ENCODE measurements at places on chromosomes 1 and 21.

- H3K36me3 ChIP-seq: no peaks in the 10 kb centered on the region
- H3K4me1 ChIP-seq: peaks cover 9% of the 10 kb centered on the region
These were observed 19.5 kb downstream of the DYRK3 start for GRCh38 chr1:206654828-206655227.

GRCh38 chr1:101257500-101258325, 20.9 kb downstream of the S1PR1 start:
- DNase-seq: peak; percentile 64
- peaks cover 60% of the 10 kb centered on the region for H3K4me1 ChIP-seq
- H3K4me3 ChIP-seq: no peak overlapping the region
- H3K27ac ChIP-seq: peak overlapping the region; percentile 46

- no peak overlapping the region for H3K27ac ChIP-seq
- H3K36me3 ChIP-seq: no peaks in the 10 kb centered on the region
- no peak overlapping the region for H3K4me3 ChIP-seq
- peaks cover 12% of the 10 kb centered on the region for H3K4me1 ChIP-seq
- no peaks in the 10 kb centered on the region for H3K27me3 ChIP-seq
These were observed 97.8 kb upstream of the HNRNPU start for GRCh38 chr1:244962130-244962529.

- DNase-seq: peak; percentile 61
- no peaks in the 10 kb centered on the region for H3K36me3 ChIP-seq
- H3K4me3 ChIP-seq: no peak overlapping the region
- peaks cover 50% of the 10 kb centered on the region for H3K27me3 ChIP-seq
These were observed 132.9 kb upstream of the WNT4 start for GRCh38 chr1:22275626-22276395.

- H3K27me3 ChIP-seq: no peaks in the 10 kb centered on the region
- H3K4me3 ChIP-seq: no peak overlapping the region
- H3K36me3 ChIP-seq: peaks cover 56% of the 10 kb centered on the region
- no peak overlapping the region for H3K27ac ChIP-seq
- DNase-seq: no peak
These were observed 10.5 kb downstream of the DRAM2 start for GRCh38 chr1:111129376-111129775.

DNA sequence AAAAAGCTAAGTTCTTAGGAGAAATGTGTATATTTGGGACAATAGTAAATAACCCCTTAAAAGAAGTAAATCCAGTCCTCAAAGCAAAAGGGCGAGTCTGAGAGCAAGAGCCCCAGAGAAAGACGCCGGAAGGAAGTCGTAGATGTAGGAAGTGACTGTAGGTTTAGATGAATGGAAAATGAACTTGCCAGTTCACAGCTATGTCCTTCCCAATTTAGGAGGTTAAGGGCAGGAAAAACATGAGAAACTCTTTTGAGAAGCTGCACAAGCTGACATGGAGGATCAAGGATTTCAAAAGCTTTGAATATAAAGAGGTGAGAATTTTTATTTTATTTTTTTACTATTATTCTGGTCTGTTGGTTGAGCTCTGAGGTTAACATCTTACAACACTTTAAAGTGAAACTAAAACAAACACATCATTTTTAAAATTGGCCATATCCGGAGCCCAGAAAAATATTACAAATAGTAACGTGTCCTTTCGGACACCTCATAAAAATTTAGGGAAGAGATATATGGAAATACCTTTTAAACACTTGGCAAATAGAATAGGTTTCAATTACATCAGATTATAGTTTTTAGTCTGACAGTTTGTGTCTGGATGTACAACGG, 1178.6 kb downstream of the MRPL39 start:
- peak overlapping the region; percentile 82 for H3K27ac ChIP-seq
- peak overlapping the region; percentile 82 for H3K4me3 ChIP-seq
- DNase-seq: peak; percentile 30

GRCh38 chr1:208652296-208653160, 408.3 kb upstream of the PLXNA2 start:
- H3K4me1 ChIP-seq: no peaks in the 10 kb centered on the region
- H3K4me3 ChIP-seq: no peak overlapping the region
- H3K27me3 ChIP-seq: peaks cover 6% of the 10 kb centered on the region
- no peak overlapping the region for H3K27ac ChIP-seq
- H3K36me3 ChIP-seq: no peaks in the 10 kb centered on the region
- DNase-seq: peak; percentile 36

DNA sequence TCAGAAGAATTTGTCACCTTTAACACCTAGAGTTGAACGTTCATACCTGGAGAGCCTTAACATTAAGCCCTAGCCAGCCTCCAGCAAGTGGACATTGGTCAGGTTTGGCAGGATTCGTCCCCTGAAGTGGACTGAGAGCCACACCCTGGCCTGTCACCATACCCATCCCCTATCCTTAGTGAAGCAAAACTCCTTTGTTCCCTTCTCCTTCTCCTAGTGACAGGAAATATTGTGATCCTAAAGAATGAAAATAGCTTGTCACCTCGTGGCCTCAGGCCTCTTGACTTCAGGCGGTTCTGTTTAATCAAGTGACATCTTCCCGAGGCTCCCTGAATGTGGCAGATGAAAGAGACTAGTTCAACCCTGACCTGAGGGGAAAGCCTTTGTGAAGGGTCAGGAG, 52.3 kb downstream of the UBE4B start:
- DNase-seq: no peak
- no peak overlapping the region for H3K4me3 ChIP-seq
- H3K27ac ChIP-seq: no peak overlapping the region
- no peaks in the 10 kb centered on the region for H3K4me1 ChIP-seq

GRCh38 chr1:219990782-219991510, 55.4 kb downstream of the EPRS1 start:
- no peak overlapping the region for H3K4me3 ChIP-seq
- H3K27ac ChIP-seq: no peak overlapping the region
- H3K36me3 ChIP-seq: peaks cover 39% of the 10 kb centered on the region
- no peaks in the 10 kb centered on the region for H3K4me1 ChIP-seq

DNA sequence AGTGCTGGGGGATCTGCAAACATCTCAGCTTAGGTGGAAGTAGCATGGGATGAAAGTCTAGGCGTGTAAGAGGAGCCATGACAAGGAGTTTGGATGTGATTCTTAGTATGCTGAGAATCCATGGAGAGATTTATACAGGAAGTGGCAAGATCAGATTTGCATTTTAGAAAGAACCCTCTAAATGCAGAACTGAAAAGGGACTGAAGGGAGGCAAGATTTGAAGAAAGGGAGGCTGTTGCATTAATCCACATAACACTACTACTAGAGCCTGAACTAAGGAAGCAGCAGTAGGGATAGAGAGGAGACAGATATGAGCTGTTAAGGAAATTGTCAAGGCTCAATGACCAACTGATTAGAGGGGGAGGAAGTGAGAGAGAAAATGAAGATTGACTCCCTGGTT, 9.8 kb downstream of the C1orf74 start:
- peaks cover 27% of the 10 kb centered on the region for H3K4me1 ChIP-seq
- no peaks in the 10 kb centered on the region for H3K27me3 ChIP-seq
- H3K4me3 ChIP-seq: no peak overlapping the region
- H3K27ac ChIP-seq: peak overlapping the region; percentile 24

DNA sequence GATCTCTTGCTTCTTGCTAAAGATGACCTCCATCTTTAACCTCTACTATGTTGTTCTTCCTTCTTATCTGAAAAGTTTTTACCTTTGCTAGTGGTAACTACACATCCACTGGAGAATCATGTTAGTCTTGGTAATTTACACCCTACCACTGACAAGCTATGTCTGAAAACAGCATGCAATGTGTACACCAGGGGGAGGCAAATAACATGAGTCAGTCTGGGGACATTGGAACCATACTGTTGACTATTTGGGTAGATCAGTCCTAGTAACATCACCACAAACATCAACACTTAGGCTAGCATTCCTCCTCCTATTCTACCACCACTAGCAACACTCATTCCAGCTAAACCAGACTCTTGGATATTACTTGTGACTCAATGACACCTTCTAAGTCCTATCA, 549.0 kb downstream of the KCNT2 start:
- no peak overlapping the region for H3K4me3 ChIP-seq
- H3K27ac ChIP-seq: no peak overlapping the region
- H3K27me3 ChIP-seq: no peaks in the 10 kb centered on the region
- no peaks in the 10 kb centered on the region for H3K4me1 ChIP-seq
- H3K36me3 ChIP-seq: no peaks in the 10 kb centered on the region

GRCh38 chr1:189682591-189682990, 795.1 kb downstream of the BRINP3 start:
- DNase-seq: no peak
- no peak overlapping the region for H3K27ac ChIP-seq
- H3K4me1 ChIP-seq: no peaks in the 10 kb centered on the region
- H3K4me3 ChIP-seq: no peak overlapping the region
- no peaks in the 10 kb centered on the region for H3K27me3 ChIP-seq

DNA sequence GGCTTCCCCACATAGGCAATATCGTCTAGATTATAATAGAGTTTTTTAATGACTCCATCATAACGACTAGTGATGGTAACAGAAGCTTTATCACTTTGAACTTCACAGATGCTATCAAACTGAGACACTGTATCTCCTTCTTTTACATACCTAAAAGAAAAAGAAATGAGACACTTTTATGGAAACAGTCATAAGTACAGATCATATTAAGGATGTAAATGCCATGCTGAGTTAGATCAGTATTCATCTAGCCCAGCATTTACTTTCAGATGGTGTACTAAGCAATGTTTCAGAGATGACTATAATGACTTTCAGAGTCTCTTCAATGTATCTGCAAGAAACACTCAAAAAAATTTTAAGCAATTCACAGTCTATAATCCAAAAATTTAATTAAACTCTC, 18.9 kb downstream of the DBT start:
- no peak for DNase-seq
- no peak overlapping the region for H3K4me3 ChIP-seq
- H3K36me3 ChIP-seq: peaks cover 42% of the 10 kb centered on the region
- no peaks in the 10 kb centered on the region for H3K4me1 ChIP-seq
- H3K27me3 ChIP-seq: no peaks in the 10 kb centered on the region

GRCh38 chr1:171210355-171210754, 25.3 kb downstream of the FMO2 start:
- H3K27ac ChIP-seq: no peak overlapping the region
- no peaks in the 10 kb centered on the region for H3K36me3 ChIP-seq
- H3K27me3 ChIP-seq: peaks cover 4% of the 10 kb centered on the region
- H3K4me1 ChIP-seq: no peaks in the 10 kb centered on the region
- no peak overlapping the region for H3K4me3 ChIP-seq
- DNase-seq: no peak

- no peaks in the 10 kb centered on the region for H3K27me3 ChIP-seq
- H3K27ac ChIP-seq: no peak overlapping the region
- DNase-seq: no peak
These were observed 10.3 kb downstream of the ZBED6 start for GRCh38 chr1:203805689-203806088.

- no peak overlapping the region for H3K27ac ChIP-seq
- no peak overlapping the region for H3K4me3 ChIP-seq
- H3K36me3 ChIP-seq: no peaks in the 10 kb centered on the region
- no peaks in the 10 kb centered on the region for H3K27me3 ChIP-seq
- no peak for DNase-seq
These were observed 26.2 kb downstream of the UROD start for GRCh38 chr1:45038240-45038639.

DNA sequence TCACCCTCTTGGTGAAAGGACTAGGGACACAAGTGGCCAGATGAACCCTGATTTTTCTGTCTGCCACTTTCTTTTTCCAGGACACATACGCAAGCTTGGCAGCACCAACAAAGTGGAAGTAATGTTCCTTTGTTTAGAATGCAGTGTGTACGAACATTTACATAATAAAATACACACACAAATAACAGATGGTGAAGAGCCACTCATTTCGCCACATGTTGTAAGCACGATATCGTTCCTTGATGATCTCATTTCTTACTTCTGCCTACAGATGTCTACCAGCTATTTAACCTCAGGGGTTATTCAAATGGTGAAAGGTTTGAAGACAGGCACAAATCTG, 670.2 kb upstream of the CXADR start:
- no peak overlapping the region for H3K27ac ChIP-seq
- no peak for DNase-seq
- H3K4me3 ChIP-seq: no peak overlapping the region
- H3K4me1 ChIP-seq: no peaks in the 10 kb centered on the region
- no peaks in the 10 kb centered on the region for H3K36me3 ChIP-seq
